NCI-H1930 (cell line): ENCODE measurements at places on chromosomes 7 and 10.

- DNase-seq: no peak
These were observed 730.5 kb downstream of the INHBA start for GRCh38 chr7:40972426-40972825.

DNA sequence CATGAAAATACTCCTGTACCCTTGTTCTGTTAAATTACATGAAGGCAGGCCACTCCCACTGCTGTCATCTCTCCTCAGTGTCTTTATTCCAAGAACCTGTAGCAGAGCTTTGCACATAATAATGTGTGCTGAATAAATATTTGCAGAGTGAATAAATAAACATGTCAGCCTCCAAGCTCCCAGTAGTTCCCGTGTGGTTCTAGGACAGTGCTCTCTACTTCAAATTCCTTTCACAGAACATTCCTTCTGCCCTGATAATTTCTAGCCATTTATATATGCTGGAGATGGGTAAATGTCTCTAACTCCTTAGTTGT is 20.3 kb upstream of the HYAL4 start:
- peak; percentile 40 for DNase-seq

GRCh38 chr7:13165854-13166253 is 478.4 kb downstream of the ARL4A start:
- DNase-seq: no peak

- DNase-seq: no peak
These were observed 224.9 kb downstream of the SKIDA1 start for GRCh38 chr10:21300551-21300950.

- no peak for DNase-seq
These were observed 187.1 kb downstream of the MLLT10 start for GRCh38 chr10:21721000-21721665.

DNA sequence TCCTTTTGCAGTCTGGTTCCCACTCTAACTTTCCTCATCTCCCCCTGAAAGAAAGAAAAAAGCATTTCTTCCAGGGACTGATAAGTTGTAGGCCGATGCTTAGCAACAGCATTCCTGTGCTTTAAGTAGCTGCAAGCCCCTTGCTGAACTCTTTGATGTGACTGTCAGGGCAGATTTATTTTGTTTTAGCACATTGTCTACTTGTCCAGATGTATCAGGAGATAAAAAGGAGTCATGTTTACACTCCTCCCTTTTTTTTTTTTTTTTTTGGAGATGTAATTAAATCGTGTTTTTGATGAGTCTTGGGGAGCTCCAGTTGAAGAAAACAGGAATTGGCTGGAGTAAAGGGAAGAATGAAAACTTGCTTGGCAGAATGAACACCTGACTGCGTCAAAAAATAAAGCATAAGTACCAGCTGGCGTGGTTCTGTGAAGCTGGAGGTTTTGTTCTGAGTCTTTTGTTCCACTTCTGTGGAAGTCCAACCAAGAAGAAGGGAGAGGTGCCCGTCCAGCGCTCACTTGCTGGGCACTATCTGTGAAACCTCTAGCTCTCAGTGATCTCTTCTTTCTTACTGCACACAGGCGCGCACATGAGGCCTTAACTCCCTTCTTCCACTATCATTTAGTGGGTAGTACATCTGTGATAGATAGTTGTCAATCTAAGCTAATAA is 871.7 kb downstream of the LRMDA start:
- no peak for DNase-seq

DNA sequence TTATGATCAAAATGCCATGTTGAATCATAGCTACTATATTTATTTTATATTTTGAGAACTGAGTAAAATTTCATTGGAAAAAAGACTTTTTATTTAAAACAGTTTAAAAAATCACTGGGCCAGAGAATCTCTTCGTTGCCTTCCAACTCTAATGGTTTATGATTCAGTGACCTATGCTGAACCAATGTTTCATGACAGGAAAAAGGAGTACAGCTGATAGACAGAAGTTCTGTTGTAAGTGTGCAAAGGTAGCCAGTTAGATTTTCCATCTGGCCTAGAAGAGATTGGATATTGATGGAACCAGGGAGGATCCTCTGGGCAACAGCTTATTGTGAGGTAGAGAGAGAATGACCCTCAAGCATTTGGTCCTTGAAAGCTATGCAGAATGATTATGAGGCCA is 745.8 kb downstream of the SUGCT start:
- DNase-seq: no peak

DNA sequence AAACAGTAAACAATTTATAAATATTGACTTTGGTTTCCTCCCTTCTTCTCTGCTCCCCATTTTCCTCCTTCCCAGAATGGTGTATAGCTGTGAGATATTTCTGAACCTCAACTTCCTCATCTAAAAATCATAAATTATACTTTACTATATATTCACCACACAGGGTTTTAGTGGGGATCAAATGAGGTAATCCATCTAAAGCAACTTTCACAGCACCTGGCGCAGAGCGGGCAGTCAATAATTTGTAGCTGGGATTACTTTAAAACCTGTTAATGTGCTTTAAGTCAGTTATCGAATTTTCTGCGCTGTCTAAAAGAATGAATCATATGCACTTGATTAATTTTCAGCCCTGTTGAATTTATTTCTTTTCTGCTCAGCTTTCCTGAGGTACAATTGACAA is 172.7 kb downstream of the PTEN start:
- no peak for DNase-seq

DNA sequence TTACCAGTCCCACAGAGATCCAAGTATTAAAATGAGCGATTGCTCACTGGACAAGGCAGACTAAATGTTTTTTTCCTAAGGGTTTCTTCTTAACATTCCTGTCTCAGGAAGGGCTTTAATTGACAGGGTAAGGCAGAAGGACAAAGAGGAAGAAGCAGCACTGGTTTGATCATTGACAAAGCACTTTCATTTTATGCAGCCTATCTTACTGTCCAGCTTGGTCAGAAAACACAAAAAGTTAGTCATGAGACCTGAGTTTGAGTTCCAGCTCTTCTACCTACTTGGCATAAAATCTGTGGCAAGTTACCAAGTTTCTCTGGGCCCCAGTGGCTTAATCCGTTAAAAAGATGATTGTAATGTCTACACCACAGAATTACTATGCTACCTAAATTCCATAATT is 458.5 kb downstream of the GFRA1 start:
- no peak for DNase-seq

DNA sequence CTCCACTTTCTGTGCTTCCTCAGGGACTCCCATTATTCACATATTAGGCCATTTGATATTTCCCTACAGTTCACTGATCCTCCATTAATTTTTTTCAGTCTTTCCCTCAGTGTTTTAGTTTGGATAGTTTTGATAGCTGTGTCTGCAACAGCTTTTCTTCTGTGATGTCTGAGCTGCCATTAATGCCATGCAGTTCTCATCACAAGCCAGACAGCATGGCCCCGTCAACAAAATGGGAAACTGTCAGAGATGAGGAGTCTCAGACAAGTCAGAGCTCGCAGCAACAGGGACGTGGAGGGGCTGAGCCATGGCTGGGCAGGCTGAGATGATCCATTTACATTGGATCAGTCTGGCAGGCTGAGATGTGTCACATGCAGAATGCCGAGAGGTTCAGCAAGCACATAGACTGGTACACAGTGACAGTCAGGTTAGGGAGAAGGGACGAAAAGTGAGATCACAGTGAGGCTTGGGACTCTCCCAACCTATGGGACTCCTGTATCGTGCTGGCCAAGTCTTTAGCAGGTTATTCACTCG is 65.4 kb downstream of the NPS start:
- no peak for DNase-seq

DNA sequence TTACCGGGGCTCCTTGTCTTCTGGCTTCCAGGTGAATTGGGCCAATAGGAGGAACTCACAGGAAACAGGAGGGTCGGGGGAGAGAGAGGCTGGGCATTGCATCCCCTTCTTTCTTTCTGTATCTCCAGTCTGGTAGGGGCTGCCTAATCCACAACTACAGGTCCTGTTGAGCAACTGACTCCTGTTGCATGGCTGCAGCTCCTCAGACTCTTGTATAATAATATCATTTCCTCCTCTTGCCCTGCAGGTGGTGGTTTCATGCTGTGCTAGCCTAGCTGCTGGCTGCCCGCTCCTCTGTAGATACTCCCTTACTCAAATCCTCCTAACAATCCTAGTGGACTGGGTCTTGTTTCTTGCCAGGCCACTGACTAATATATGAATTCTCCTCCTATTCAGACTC is 276.5 kb upstream of the SMIM30 start:
- DNase-seq: no peak

GRCh38 chr7:108143658-108144420 is 13.7 kb upstream of the LAMB4 start:
- DNase-seq: no peak

- DNase-seq: no peak
These were observed 14.2 kb upstream of the CAMK2G start for GRCh38 chr10:73888514-73888913.

DNA sequence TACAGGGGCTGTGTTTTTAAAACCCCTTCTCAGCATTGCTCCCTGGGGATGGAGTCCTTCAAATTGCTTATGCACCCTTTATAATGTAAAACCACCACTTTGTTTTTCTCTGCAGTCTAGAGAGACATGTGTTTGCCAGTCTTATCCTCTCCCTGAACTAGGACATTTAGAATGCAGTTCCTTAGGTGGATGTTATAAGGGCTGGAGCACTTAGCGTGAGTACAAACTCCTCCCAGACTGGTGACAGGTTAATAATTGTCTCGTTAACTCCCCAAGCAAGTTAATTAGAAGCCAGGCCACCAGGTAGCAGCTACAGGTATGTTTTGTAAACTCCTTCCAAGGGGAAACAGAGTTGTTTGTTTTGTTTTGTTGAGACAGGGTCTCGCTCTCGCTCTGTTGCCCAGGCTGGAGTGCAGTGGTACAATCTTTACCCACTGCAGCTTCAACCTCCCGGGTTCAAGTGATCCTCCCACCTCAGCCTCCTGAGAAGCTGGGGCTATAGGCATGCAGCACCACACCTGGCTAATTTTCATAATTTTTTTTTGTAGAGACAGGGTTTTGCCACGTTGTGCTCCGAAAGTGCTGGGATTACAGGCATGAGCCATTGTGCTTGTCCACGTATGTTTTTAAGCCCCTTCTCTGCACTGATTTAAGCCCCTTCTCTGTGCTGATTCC is 100.2 kb downstream of the FAM107B start:
- no peak for DNase-seq

DNA sequence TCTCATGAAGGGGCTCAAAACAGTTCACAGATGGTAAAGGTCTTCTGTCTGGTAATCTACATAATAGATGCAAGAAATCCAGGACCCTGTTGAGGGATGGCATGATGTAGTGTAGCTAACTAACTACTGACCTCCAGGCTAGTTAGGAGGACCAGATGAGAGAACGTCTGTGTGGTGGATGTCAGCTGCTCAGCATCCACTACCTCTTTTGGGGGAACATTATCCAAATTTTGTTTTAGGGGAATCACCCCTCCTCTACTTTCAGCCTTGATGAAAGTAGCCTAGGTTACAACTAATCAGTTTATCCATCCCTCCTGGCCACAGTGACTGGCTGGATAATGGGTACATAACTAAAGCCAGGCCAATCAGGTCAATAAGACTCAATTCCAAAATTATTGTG is 246.0 kb downstream of the RNLS start:
- no peak for DNase-seq

GRCh38 chr10:88012641-88013040 is 149.2 kb downstream of the PTEN start:
- no peak for DNase-seq

- DNase-seq: no peak
These were observed 279.8 kb upstream of the ZNF32 start for GRCh38 chr10:43928425-43928968.

- DNase-seq: no peak
These were observed 603.8 kb upstream of the LRRTM3 start for GRCh38 chr10:66321723-66322665.

- DNase-seq: no peak
These were observed 214.0 kb upstream of the KLF14 start for GRCh38 chr7:130947792-130948580.

- DNase-seq: no peak
These were observed 87.3 kb downstream of the ODAD2 start for GRCh38 chr10:27911539-27911938.

GRCh38 chr7:44759246-44759645 is 10.6 kb downstream of the ZMIZ2 start:
- DNase-seq: no peak

DNA sequence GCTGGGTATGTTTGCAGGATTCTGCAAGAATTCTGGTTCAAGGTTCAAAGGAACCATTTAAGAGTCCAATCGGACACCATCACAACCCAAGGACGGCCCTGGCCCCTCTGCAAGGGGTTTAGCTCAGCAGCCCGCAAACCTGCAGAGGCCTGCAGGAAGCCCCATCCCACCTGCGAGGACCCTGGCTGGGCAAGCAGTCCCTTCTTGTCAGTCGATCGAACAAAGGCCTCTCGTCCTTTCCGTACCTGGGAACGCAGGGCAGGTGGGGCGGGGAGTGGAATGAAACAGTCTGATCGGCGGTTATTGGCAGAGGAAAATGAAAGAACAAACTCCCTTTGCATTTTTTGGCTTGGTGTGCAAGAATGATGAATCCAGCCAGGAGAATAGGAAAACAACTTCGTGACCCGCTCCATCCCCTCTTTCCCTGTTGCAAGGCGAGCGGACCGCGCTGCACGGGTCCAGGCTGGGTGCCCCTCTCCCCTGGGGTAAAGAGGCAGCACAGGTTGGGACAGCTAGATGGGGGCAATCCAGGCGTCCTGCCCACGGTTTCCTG is 73.7 kb downstream of the INSIG1 start:
- DNase-seq: no peak

DNA sequence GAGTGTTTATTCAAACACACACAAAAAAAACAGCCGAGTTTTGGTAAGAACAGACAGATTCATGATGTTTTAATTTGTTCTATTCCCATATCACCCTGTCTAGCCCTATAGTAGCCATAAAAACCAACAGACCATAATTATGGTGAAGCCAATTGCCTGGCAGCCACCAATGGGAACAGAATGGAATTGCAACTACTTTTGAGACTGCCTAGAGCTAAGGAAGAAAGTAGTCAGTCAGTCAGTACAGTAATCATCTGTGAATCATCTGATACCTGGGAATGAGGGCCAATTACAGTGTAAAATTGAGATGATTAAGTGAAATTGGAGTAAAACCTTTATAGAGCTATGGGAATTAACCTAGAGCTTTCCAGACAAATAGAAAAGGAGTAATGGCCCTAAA is 952.7 kb upstream of the KCND2 start:
- DNase-seq: no peak

GRCh38 chr10:11009471-11010308 is 8.0 kb upstream of the CELF2 start:
- DNase-seq: no peak
